ENCODE measurements at places on chromosomes 11 and 22. TPM values are rescaled to one million over a fixed set of nuclear protein-coding genes. Genes with fewer than 3 reads are reported as not detected.

BIRC2 gene
- polyA plus RNA-seq: 42.4 TPM

TSSK2 gene
- polyA plus RNA-seq: not detected

- DNase-seq: no peak
Measured at GRCh38 chr11:78259777-78260487, 71.2 kb downstream of the USP35 start.

- DNase-seq: no peak
Measured at GRCh38 chr22:45335021-45335818, 25.5 kb downstream of the FAM118A start.

DNA sequence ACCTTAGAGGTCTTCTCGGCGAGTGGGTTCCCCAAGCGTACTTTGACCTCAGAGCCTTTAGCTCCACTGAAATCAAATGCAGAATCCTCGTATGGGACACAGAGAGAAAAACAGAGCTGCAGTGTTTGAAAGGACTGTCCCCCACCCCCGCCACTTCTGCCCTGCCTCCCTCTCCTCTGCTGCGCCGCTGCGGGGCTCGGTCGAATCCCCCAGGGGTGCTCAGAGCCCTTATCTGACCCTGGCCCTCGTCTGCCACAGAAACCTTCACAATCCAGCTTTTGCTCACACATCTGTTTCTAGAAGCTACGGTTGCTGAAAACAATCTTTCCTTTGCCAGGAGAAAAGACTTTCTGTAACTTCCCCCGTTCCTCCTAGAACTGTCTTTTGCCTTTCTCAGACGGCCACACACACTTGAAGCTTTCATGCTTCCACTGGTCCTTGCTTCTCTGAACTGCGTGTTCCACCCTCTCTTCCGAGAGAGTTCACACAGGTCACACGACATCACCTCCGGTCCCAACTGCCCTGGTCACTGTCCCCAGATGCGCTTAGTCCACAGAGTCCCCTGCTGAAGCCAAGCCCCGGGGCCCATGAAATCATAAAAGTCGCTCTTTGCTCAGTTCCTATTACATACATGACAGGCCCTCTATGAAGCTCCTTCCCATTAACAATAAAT lies 3.7 kb downstream of the SMIM35 start:
- DNase-seq: no peak

- DNase-seq: no peak
Measured at GRCh38 chr11:1479678-1480118, 6.9 kb downstream of the MOB2 start.
